Effector memory CD4-positive, alpha-beta T cell (primary cell): ENCODE measurements at places on chromosomes 16 and 17.

DNA sequence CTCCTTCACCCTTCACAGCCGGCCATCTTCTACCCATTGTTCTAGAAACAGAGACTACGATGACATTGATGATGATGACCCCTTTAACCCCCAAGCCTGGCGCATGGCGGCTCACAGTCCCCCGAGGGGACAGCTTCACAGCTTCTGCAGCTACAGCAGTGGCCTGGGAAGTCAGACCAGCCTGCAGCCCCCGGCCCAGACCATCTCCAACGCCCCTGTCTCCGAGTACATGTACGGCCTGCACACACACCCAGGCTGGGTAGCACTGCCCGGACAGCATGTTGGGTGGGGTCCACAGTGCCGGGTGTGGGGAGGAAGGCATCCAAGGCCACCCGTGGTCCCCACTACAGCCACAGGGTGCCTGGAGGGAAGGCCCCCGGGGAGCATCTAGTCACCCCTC is 21.0 kb upstream of the DNAI2 start:
- no peak overlapping the region for H3K27ac ChIP-seq
- peaks cover 8% of the 10 kb centered on the region for H3K36me3 ChIP-seq
- no peak for DNase-seq

DNA sequence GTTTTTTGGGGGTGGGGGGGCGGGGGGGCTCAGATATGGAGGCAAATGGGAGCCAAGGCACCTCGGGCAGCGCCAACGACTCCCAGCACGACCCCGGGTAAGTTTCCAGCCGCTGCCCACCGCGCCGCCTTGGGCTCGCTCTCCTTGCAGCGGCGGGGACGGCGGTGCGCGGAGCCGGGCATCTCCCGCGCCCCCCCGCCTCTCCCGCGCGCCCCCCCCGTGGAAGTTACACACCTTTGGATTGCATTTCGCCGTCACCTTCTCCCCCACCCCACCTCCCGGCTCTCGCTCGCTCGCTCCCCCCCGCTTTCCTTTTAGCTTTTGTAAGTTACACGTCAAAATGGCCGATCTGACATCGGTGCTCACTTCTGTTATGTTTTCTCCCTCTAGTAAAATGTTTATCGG is 387 bp downstream of the MSI2 start:
- peak overlapping the region; percentile 65 for H3K27ac ChIP-seq
- peak; percentile 13 for DNase-seq
- H3K4me3 ChIP-seq: peak overlapping the region; percentile 85
- H3K27me3 ChIP-seq: no peaks in the 10 kb centered on the region

DNA sequence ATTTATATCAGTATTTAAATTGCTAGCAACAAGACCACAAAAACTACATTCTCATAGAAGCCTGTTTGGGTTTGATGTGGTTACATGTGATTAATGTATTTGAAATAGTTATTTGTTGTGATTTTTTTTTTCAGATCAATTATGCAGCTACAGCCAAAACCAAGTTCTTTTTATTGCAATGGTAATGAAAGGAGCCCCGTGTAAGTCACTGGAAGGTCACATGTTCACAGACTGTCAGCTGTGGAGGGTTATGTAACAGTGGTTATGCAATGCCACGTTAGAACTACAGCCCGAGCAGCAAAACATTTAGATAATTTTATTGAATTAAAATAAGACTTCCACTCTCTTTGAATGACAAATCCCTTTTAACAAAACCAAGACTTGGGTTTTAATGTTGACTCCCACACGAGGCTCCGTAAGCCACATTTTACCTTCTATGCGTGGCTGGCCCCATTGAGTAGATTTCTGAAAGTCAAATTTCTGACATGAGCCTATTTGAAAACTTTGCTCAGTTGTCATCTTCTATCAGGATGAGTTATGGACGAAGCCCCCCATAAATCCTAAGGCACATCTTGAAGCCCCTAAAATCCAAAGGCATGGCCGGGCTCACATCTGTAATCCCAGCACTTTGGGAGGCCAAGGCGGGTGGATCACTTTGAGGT is 41.8 kb upstream of the SEC14L1 start:
- peaks cover 3% of the 10 kb centered on the region for H3K4me1 ChIP-seq
- DNase-seq: no peak
- H3K27ac ChIP-seq: peak overlapping the region; percentile 37
- no peaks in the 10 kb centered on the region for H3K27me3 ChIP-seq
- H3K36me3 ChIP-seq: peaks cover 5% of the 10 kb centered on the region
- no peak overlapping the region for H3K4me3 ChIP-seq

DNA sequence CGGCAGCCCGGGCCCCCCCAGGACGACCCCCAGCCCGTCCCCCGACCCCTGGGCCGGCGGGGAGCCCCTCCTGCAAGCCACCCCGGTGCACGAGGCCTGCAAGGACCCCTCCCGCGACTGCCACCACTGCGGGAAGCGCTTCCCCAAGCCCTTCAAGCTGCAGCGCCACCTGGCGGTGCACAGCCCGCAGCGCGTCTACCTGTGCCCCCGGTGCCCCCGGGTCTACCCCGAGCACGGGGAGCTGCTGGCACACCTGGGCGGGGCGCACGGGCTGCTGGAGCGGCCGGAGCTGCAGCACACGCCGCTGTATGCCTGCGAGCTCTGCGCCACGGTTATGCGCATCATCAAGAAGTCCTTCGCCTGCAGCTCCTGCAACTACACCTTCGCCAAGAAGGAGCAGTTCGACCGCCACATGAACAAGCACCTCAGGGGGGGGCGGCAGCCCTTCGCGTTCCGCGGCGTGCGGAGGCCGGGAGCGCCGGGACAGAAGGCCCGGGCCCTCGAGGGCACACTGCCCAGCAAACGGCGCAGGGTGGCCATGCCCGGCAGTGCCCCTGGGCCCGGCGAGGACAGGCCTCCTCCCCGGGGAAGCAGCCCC is 15.6 kb upstream of the ZFPM1 start:
- no peak overlapping the region for H3K27ac ChIP-seq
- no peaks in the 10 kb centered on the region for H3K27me3 ChIP-seq
- H3K4me3 ChIP-seq: no peak overlapping the region
- peak; percentile 28 for DNase-seq
- peaks cover 4% of the 10 kb centered on the region for H3K4me1 ChIP-seq
- no peaks in the 10 kb centered on the region for H3K36me3 ChIP-seq
